GM06990 (cell line): ENCODE measurements at places on chromosomes 13 and 19.

DNA sequence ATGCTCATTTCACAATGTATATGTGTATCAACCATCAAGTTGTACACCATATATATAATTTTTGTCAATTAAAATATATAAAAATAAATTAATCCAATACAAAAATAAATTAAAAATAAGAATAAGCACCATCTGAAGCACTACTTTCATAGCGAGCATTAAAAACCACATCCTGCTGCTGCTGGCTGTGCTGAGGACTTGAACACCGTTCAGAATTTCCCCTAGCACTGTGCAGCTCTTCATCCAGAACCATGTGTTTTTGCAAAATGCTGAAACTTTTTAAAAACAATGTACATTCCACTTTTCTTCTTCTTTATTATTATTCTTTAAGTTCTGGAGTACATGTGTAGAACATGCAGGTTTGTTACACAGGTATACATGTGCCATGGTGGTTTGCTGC is 40.0 kb upstream of the FOXO1 start:
- no peak for DNase-seq

DNA sequence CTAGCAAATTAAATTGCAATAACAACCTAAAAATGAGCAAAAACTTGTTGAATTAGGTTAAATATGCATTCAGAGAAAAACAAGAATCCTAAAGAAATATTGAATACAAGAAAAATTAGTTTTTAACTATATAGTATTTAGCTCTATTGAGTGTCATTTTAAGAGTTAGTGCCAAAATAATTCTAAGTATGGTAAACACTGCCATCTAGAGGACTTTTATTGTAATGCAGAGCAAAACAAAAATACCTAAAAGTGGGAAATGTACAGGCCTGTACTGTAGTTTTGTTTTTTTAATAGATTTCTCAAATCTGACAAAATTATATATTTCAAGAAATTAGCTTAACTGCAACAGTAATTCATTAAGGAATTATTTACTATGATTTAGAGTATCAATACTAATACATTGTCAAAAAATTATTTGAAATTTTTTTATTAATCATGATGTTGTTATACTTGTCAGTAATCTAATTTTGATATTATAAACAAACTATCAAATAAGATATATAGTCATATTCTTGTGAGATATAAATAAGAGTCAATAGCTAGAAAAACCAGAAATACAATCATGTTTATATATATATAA is 8.2 kb upstream of the PCDH9 start:
- no peak for DNase-seq

DNA sequence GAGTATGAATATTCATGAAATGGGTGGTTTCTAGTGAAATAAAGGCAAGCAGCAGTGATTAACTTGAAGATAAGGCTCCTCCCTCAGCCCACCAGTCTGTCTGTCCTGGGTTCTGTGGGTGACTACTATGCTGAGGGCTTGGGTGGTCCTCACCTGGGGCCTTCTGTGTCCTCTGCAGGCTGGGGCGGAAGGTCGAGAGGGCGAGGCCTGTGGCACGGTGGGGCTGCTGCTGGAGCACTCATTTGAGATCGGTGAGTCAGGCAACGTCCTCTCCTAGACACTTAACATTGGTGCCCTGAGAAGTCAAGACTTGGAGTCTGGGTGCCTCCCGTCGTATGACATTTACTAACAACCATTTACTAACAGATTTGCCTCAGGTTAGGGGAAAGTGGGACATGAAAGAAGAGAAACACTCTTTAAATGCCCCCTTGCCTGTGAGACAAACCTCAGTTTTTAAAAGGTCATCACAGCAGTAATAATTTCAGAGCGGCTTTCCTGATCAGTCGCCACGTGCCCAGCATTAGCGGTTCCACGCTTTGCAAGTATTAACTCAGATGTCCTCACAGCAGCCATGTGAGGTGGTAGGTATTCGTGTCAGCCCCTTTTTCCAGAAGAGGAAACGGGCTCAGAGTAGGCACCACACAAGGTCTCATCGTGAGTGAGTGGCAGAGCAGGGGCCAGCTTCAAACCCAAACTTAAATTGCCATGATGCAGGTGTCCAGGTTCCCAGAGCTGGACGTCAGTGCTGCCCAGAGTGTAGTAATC is 1.3 kb upstream of the GARIN5A start:
- no peak for DNase-seq

- DNase-seq, result no peak
Measured at GRCh38 chr19:5563935-5564612, 3.7 kb downstream of the TINCR start.

GRCh38 chr13:19182536-19182935 is 912 bp upstream of the TUBA3C start:
- no peak for DNase-seq

DNA sequence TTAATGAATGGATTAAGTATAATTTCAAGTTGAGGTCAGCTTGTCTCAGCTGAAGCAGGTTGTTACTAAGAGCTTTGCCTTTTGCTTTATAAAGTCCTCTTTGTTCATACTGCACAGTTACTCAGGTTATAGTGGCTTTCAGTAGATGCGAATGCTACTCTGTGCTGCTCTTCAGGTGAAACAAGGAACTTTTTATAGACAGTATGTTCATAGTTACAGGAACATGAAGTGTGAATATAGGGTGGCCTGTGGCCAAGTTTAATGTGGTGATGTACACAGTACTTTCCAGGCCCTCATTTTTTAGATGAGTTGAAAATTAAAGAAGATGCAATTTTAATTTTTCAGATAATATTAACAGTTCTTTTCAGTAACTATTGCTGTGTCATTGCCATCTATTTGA is 20.8 kb downstream of the SUGT1 start:
- no peak for DNase-seq

DNA sequence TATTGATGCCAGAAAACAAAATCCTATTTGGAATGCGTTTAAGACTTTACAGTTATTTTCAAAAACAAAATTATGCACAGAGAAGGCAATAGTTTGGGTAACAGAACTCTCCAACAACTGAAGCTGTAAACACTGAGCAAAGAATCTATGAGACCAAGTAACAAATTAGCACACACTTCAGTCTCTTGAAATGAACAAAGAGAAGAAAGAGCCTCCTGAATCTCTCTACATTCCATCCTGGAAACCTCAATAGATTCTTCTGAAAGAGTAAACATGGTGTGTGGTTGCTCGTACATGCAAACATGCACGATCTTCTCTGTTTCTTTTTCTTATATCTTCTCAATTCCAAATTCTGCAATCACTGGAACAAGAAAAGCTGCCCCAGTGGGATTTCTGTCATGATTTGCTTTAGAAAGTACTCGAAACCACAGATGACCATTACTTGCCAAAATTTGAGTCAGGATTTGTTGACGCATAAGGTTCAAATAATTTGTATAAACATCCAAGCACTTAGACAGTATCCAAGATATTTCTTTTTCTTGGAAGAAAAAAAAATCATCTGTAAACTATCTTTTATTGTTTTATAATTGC is 137.9 kb upstream of the DACH1 start:
- DNase-seq, result no peak

DNA sequence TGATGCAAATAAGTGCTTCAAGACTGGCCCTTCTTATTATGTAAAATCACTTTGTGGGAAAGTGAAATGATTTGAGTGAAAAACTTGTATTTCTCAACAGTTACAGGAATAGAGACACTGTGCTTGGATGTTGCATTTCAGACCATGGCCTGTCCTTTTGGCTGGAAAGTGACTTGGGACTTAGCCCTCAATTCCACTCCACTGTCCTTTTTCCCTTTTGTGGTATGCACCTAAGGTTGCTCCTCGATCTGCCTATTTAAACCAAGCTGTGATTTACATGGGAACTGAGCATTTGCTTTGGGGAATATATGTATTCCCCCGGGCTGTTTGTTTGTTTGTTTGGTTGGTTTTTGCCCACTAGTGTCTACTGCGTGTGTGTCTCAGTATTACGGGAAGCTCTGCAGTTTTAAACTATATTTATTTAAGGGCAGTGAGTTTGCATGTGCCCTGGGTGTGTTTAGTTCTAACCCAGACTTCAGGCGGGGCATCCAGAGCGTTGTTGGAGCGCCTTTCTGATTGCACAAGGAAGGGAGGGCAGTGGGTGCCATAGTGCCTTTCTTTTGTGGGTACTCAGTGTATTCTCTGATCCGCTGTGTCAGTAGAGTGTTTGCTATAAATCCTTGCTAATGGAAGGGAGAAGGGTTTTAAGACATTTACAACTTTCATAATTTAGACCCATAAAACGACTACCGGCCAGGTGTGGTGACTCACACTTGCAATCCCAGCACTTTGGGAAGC is 18.2 kb upstream of the RNF113B start:
- DNase-seq, result no peak

DNA sequence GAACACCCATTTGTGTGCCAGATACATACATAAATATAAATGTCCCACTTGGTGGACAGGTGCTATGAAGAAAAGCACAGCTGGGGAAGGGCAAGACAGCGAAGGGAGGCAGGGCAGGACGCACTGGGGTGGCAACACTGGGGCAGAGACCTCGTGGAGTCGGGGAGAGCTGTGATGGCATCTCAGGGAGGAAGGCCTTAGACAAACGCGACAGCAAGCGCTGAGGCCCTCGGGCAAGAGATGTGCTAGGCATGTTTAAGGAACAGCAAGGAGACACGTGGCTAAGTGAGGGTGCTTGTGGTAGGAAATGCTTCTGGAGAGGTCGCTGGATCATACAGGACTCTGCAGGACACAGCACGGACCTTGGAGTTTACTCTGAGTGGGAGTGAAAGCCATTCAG is 23.3 kb upstream of the CCNP start:
- DNase-seq, result no peak

DNA sequence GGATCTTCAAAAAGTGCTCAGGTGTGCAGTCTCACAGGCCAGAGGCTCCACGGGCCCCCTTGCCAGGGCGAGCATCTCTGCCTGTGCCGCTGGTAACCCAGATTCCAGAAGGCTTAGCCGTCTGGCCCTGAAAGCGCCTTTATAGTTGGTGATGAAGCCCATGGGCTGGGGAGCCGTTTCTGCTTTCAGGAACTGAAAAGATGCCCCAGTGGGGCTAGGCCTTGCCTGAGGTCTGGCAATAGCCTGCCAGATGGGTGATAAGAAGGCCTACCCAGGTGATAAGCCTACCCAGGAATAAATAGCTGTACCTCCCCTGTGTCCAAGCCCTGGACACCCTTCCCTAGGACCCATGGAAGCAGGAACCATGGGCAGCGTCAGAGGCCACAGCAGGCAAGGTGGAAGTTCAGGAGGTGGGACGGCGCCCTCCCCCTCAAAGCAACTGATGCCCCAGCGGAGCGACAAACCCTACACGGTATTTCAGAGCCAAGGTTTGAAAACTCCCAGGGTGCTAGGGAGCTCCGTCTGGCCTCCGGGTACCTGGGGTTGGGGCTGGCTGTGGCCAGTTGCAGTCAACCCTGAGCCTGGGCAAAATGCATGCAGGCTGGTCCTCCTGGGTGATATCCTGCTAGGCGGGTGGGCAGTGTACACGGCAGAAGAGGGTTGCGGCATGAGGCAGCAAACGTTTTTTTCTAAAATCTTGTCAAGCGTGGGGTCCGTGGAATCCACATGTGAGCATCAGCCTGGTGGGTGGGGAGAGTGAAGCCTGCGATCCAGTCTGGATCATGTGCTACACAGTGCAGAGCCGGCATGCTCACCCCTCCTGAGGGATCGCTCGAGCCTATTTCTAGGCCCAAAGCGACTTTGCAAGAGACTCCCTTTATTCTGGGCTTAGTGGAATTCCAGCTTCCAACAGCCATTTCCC is 45.3 kb downstream of the ACTN4 start:
- DNase-seq, result no peak

DNA sequence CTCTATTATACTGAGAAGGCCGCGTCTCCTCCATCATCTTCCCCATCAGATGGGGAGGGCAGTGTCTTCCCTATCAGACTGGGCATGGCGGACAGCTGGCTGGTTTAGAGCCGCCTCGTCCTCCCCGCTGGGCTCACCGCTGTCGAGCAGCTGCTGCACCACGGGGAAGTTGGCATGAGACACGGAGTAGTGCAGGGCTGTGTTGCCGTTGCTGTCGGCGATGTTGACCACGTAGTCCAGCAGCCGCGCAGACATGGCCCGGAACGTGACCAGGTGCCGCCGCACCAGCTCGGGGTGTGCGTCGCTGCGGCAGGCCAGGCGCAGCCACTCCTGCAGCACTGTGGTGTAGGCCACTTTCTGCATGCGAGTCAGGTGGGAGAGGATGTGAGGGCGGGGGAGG is 18.8 kb upstream of the SPC24 start:
- DNase-seq, result no peak

DNA sequence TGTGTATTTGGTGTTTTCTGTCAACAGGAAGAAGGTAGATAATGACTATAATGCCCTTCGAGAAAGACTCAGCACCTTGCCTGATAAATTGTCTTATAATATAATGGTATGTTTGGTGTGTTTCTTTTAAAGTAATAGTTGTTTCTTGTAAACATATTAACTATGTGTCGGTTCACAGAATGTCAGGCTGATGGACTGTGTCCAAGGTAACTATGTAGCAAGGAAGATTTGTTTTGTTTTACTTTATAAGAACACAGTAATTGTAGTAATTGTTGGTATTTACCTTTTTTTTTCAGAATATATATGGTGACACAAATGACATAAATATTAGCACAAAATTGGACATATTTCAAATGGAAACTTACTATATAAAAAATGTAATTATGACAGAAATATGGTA is 43.2 kb downstream of the URI1 start:
- no peak for DNase-seq

- DNase-seq, result no peak
Measured at GRCh38 chr13:41675306-41675705, 218.0 kb downstream of the RGCC start.

GRCh38 chr13:31011901-31012654 is 79.6 kb downstream of the TEX26 start:
- DNase-seq, result peak; percentile 11

DNA sequence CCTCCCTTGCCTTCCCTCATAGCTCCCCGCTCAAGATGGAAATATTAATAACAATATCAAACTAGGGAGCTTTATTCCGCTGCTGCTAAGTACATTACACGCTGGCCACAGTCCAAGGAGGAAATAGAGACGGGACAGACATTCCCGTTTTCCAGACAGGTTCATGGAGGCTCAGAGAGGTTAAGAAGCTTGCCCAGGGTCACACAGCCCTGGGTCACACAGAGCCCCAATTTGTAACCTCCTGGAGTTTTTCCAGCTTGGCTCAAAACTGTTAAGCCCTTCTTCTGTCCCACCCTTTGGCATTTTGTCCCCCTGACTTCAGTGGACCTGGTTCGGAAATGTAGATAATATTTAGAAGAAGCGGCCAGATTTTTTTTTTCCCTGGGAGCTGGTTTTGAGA is 2.0 kb downstream of the BICRA start:
- DNase-seq, result no peak
